ENCODE measurements at places on chromosomes 2 and 18.

GRCh38 chr2:223692191-223692947 is 90.2 kb upstream of the SCG2 start:
- DNase-seq = no peak

DNA sequence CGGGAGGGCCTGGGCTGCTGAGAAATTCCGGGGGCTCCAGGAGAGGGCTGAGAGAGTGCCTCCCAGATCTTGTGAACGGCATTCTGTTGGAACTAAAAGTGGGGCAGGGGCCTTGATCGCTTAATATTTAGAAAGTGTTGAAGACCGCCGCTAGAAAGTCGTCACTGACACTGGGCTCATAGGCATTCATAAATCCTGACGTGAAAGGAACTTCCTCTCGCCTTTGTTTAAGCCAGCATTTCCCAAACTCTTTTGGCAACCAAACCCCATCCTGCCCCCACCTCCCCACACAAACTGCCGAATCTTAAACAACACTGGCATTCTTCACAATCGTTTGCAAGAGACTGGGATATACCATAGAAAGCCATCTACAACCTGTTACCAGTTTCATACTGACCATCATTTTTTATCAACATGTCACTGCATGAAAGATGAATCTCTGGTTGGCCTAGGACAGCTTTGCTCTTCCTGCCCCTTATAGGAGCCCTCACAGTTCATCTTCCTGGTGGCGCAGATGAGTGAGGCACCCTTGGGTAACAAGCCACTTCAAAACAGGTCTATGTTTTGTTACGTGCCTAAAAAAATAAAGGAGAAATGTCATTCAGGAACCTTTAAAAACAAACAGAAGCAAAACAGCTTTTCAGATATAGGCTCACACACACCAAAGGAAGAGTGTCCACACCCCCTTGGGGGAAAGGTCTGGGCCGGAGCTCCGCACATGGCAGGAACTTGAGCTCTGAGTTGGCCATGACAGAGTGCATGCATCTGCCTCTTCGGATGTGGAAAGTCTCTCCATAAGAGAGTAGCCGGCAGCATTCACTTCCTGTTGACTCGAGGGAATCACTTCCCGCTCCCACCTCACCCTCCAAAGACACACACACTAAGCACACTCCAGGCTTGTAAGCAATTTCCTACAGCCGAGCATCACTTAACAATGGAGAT is 13.0 kb downstream of the MTERF4 start:
- DNase-seq = no peak

- DNase-seq = no peak
These were observed 38.0 kb downstream of the PPP3R1 start for GRCh38 chr2:68214381-68214780.

GRCh38 chr2:175012516-175012915 is 7.3 kb upstream of the CHN1 start:
- no peak for DNase-seq

GRCh38 chr2:41922177-41922576 is 125.6 kb upstream of the PKDCC start:
- no peak for DNase-seq
